ENCODE measurements at places on chromosomes 2 and 18.

DNA sequence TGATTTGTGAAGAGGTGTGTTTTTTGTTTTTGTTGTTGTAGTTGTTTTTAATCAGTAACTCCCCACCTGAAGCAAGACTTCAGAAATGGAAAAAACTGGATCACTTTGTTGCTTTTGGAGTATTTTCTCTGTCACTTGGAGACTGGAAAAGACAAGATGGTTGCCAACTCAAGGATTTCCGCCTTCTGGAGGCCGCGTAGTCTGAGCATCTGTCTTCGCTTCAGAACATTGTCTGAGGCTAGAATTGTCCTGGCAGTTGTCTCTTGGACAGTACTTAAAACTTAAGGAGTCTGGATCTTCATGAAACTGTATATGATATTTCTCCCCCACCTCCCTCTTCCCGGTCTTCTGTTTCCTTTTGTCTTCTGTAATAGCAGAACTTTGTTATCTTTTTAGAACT, 67.7 kb downstream of the ARHGAP28 start:
- no peak for DNase-seq

DNA sequence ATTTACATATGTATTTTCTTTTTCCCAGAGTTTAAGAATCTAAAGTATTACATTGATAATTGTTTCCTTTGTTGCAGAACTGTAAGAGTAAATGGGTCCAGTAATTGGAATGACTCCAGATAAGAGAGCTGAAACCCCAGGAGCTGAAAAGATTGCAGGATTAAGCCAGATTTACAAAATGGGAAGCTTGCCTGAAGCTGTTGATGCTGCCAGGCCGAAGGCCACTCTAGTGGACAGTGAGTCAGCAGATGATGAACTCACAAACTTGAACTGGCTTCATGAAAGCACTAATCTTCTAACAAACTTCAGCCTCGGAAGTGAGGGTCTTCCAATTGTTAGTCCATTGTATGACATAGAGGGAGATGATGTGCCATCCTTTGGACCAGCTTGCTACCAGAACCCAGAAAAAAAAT, 183.8 kb upstream of the STON1 start:
- DNase-seq, result no peak

DNA sequence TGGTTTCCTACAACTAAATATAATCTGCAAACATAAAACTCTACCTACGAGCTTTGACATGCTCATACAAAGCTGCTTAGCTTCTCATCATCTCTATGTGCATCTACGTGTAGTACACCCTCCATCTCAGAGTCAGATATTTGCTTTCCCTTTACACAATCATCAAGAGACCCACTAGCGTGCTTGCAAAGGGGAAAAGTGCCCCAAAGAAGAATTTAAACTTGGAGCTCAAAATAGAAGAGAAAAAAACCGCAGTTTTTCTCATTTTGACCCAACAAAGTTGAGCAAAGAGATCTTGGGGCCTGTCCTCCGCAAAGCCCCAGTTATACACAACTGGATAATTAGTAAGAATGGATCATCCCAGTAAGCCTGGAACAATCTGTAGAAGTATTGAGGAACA, 104.1 kb downstream of the PAX3 start:
- no peak for DNase-seq

DNA sequence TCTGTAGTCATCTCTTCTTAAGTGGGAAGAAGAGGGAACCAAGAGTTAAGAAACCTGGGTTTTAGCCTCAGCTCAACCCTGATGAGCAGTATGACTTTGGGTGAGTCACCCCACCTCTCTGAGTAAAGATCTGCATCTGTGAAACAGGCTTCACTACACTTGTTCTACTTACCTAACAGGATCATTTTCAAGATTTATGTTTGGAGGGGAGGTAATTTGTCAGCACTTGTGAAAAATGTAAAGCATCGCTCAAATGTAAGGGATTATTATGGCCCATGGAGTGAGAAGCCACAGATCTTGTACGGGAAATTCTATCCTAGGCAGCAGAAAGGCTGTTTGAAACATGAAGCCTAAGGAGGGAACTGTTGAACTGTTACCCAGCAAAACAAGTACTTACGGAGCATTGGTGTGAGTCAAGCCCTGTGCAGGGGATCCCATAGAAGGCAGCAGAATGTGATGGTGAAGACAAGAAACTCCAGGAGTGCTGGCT, 160.6 kb downstream of the PRKCE start:
- DNase-seq, result no peak

GRCh38 chr18:8811115-8811514, 105.8 kb downstream of the MTCL1 start:
- DNase-seq, result no peak

- no peak for DNase-seq
Measured at GRCh38 chr2:6352247-6352646, 513.5 kb downstream of the CMPK2 start.

DNA sequence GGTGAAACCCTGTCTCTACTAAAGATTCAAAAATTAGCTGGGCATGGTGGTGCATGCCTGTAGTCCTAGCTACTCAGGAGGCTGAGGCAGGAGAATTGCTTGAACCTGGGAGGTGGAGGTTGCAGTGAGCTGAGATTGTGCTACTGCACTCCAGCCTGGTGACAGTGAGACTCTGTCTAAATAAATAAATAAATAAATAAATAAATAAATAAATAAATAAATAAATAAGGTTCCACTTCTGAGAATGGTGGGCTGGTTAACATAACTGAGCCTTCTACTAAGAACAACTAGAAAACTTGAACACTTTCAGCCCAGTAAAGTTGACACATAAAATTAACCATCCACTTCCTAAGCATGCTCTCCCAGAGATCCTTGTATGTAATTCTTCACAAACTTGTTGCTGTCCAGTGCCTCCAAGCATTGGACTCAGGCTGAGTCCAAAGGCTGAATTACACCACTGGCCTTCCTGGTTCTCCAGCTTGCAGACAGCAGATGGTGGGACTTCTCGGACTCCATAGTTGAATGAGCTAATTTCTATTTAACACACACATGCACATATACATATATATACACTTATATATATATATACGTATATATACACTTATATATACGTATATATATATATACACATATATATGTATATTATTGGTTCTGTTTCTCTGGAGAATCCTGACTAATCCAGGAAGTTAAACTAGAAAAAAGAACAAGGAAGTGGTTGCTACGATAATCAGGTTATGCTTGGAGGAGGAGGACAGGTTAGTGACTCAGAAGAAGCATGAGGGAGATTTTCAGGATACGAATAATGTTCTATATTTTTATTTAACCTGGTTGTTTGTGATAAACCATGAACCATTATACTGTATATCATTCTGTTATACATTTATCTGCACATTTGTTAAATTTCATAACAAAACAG, 348.8 kb downstream of the METTL4 start:
- DNase-seq, result no peak

DNA sequence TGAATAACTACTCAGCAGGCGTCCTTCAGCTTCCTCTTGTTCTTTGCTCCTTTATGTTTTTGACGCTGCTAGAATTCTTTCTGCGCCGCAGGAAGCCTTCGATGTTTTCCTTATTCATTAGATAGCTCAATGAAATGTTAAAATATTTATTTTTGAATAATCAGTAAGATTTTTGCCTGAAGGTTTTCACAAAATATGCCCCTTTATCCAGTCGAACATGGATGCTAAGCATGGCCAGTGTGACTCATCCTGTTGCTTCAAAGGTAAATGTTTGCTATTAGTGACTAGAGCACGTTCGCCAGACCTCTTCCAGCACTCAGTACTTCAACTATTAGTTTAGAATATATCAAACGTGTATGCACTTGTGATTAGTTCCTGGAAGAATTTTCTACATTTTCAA, 7.6 kb upstream of the MEIS1 start:
- no peak for DNase-seq

DNA sequence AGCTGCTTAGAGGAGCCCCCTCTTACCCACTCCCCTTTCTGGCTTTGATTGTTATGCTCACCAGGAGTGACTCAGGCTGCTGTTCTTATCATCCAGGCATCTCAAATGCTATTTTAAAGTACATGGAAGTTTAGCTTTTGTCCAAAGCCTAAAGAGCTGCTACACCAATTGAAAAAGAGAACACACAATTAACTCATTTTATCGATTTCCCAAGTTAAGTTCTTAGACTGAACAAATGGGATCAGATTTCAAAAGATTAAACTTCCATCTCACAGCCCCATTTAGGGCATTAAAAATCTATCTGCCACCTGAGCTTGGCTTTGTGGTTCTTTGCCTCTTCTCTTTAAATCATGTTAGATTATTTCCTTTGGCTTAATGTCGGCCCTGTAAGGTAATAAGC, 81.2 kb downstream of the MYO5B start:
- DNase-seq, result no peak

DNA sequence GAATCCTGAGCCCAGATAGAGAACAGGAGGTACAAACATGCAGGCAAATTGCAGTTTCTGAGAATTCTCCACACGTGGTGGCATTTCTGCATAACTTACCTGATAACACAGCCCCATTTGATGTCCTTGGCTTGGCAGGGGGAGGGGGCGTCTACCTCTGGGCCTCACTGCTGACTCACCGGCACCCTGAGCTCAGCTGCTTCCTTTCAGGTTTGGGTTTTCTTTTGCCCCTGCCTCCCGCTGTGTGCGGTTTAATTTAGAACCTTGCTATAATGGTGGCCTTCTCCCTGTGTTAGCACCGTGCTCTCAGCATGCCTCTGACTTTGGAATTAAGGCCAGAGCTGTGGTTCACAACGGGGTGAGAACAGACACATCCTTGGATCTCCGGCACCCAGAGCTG, 4.4 kb downstream of the CTIF start:
- no peak for DNase-seq

Measured in NCI-H1417 treated with DMSO at 0.1 percent for 48 hours (cell line).